ENCODE measurements at places on chromosomes 3 and 15. TPM values are rescaled to one million over a fixed set of nuclear protein-coding genes. Genes with fewer than 3 reads are reported as not detected.

GRCh38 chr3:167110901-167111300 lies 269.2 kb downstream of the ZBBX start:
- no peak for DNase-seq

GRCh38 chr3:113659101-113659541 lies 37.3 kb downstream of the USF3 start:
- no peak for DNase-seq

- DNase-seq, result peak; percentile 44
Measured at GRCh38 chr15:64163659-64164362, 989 bp upstream of the PPIB start.

DNA sequence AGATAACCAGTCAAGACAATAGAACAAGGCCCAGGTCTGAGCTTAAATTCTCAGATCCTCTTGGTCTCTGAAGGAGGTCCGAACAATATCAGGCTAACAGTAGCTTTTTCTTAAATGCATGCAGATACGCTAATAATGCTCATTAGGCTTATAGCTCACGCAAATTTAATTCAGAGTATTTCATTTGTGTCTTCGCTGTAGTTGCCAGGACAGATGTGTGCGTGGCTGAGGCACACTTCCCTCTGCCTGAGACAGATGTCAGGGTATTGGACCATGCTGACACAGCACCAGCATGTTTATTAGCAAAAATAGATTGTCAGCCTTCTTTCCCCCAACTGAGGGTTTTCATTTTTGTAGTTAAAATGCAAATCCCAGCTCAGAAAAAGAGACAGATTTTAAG lies 102.9 kb upstream of the BFSP2 start:
- DNase-seq, result no peak

- no peak for DNase-seq
Measured at GRCh38 chr15:71548401-71548807, 261.9 kb upstream of the NR2E3 start.

DNA sequence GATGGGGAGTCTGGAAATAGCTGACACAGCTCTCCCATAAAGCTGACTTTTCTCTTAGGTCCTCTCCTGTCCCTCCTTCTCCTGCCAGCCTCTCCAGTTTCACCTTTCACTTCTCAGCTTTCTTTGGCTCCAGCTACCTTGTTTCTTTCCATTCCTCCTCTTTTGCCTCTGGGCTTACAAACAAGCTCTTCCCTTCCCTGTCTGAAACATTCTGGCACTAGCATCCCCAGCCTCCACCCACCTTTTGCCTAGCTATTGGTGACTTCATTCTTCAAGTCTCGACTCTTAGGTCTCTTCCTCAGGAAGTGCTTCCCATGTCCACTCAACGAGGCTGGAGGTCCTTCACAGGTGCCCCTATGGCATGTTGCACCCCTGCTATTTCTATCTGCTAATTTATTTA lies 20.5 kb upstream of the AVEN start:
- no peak for DNase-seq

DNA sequence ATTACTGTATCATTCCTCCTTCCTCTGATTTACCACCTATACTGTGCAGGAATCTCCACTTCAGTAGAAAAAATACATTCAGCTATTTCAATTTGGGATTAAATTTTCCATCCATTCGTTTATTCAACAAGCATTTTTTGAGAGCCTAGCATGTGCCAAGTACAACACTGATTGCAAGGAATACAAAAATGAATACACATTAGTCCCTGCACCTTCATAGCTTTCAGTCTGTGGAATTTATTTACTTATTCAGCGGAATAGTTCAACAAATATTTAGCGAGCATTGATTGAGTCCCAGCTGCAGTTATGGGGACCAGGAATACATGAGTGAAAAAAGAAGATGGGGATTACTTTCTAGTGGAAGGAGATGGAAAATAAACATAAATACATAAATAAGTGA lies 606.8 kb upstream of the TBL1XR1 start:
- no peak for DNase-seq

DNA sequence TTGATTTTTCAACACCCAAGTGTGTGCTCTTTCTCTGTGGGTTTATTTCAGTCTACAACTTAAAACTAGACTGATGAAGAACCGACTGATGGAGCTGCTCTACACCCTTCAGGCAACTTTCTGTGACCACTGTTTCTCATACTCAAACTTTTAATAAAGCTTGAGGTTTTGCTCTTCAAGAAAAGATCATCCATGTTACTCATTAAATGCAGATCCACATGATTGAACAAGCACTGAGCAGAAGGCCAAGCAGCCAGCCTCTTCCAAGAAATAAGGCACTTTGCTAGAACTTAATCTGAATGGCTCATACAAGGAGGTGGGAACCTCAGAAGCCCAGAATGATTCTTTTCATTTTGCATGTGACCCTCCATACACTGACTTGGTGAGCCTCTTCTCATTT lies 8.7 kb downstream of the SLC27A2 start:
- DNase-seq, result no peak

DNA sequence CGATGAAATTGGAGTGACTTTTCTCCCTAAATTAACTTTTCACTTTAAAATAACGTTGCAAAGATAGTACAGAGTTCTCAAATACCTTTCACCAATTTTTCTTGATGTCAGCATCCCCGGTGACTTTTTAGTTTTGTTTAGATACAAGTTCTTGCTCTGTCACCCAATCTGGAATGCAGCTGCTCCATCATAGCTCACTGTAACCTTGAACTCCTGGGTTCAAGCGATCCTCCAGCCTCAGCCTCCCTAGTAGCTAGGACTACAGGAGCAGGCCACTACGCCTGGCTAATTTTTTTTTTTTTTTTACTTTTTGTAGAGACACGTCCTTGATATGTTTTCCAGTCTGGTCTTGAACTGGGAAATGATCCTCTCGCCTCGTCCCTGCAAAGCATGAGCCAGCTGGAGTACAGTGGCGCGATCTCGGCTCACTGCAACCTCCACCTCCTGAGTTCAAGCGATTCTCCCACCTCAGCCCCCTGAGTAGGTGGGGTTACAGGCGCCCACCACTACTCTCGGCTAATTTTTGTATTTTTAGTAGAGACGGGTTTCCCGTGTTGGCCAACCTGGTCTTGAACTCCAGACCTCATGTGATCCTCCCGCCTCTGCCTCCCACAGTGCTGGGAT lies 747 bp downstream of the NSUN3 start:
- DNase-seq, result no peak

DNA sequence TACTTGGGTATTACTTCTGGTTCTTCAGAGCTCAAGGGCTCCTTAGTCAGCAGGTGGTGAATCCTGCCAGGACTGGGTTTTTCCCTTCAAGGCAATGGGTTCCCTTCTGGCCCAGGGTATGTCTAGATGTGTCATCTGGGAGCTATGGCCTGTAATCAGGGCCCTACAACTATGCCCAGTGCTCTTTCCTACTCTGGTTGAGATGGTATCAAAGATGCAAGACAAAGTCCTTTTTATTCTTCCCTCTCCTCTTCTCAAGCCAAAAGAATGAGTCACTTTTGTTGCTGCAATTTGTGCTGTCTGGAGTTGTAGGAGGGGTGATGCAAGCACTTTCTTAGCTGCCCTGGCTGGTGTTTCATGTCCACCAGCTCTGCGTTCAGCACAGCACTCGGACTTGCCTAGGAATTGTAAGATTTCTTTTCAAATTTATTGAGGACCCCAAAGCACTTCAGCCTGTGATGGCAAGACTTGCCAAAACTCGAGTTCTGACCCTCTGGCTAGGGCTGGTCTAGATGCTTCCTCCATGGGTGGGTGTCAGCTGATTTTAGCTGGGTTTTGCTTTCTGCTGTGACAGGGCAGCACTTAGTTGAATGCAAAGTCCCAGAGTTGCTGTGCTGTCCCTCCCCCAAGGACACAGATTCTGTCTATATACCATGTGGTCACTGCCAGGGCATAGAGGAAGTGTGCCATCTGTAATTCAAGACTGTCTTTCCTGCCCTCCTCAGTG lies 129.2 kb upstream of the CBLB start:
- no peak for DNase-seq

GRCh38 chr15:57356636-57357035 lies 19.7 kb upstream of the CGNL1 start:
- peak; percentile 73 for DNase-seq

- DNase-seq, result no peak
Measured at GRCh38 chr15:39100106-39100660, 480.7 kb upstream of the THBS1 start.

DNA sequence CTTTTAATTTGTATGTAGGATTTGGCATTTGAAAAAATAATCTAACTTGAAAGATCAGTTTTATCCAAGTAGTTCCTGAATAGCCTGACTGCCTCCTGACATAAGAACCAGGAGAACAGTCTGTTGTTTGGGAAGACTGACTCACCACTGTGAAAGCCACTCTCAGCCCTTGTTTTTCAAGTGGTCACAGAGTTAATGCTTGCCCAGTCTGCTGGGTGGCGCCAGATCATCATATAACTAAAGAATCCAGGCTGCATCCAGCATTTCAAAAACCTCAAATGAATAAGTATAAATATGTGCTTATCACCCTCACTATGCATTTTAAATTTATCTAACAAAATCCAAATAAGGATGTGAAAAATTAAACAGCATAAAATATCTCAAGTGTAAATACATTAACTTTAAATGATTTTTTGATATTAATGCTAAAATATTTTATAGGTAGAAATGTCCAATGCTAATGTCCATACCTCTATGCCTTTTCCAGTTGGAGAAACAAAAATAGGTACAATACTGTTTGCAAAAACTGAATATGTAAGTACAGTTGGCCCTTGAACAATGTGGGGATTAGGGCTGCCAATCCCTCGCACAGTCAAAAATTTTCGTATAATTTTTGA lies 26.9 kb upstream of the ZBBX start:
- DNase-seq, result peak; percentile 10

GRCh38 chr15:77568014-77568972 lies 64.4 kb downstream of the LINGO1 start:
- no peak for DNase-seq

DNA sequence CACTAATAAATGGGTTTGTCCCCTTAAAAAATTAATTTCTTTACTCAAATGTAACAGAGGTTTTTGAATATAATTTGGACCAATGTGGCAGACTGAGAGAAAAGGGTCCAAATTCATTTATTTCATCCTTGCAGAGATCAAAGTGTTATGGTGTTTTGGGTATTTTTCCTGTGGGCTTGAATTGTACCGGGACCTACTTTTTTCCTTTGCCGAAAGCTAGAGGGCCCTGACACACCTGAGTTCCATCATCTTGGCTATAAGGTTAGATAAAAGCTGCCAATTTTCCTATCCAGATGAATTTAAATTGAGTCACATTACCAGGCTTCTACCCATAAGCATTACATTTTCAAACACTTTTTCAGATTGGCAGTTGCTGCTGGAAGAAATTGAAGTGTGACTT lies 908 bp downstream of the CCNB2 start:
- no peak for DNase-seq

GRCh38 chr15:31062911-31063310 lies 38.6 kb downstream of the TRPM1 start:
- no peak for DNase-seq

DNA sequence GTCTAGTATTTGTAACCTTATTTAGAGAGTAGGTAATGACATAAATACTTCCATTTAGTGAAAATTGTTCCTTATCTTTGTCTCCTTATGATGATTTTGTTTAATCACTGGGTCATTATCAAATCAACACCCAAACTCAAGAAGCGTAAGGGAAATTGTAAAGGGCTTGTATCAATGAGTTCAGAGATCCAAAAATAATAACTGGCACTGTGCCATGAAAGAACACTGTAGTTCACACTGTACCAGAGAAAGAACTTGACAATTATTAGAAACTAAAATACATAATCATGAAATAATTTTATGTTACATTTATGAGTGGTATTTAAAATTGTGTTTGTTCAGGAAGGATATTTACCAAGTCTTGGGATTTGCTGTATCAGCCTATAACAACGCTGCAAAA lies 895.4 kb downstream of the FHIT start:
- no peak for DNase-seq

DNA sequence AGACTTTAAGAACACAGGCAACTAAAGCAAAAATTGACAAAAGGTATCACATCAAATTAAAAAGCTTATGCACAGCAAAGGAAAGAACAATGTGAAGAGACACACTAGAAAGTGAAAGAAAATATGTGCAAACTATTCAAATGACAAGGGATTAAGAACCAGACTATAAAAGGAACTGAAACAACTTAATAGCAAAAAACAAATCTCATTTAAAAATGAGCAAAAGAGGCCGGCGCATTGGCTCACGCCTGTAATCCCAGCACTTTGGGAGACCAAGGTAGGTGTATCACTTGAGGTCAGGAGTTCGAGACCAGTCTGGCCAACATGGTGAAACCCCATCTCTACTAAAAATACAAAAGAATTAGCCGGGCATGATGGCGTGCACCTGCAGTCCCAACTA lies 14.4 kb downstream of the NGLY1 start:
- no peak for DNase-seq

DNA sequence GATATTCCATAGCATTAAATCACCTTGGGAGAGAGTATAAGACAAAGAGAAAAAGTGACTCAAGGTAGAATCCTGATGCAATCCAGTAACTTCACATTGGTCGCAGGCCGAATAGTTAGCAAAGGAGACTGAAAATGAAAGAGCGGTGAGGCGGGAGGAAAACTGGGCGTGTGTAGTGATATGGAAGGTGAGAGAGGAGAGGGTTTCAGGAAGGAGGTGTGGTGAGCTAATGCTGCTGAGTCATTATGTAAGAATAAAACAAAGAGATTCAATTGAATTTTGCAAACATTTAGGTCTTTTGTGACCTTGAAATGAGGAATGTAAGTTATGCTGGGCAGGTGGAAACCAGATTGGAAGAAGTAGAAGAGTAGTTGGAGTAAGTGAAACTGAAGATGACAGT lies 235.3 kb downstream of the C3orf38 start:
- no peak for DNase-seq

GRCh38 chr3:53166781-53167291 lies 5.8 kb downstream of the PRKCD start:
- DNase-seq, result peak; percentile 80

- peak; percentile 93 for DNase-seq
Measured at GRCh38 chr3:10015461-10015904, 10.8 kb upstream of the FANCD2 start.

DNA sequence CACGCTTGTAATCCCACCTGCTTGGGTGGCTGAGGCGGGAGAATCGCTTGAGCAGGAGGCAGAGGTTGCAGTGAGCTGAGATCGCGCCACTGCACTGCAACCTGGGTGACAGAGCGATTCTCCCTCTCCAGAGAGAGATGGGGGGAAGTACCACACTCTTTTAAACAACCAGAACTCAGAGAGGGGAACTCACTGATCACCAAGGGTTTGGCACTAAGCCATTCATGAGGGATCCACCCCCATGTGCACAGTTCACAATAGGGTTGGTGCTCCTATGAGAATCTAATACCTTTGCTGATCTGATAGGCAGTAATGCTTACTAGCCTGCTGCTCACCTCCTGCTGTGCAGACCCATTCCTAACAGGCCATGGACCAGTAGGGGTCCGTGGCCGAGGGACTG lies 51.6 kb downstream of the QTRT2 start:
- DNase-seq, result no peak

- no peak for DNase-seq
Measured at GRCh38 chr3:66396888-66397287, 103.9 kb downstream of the LRIG1 start.

Gene UBE2E2
- total RNA-seq, result 37.1 TPM

Gene PIK3CB
- total RNA-seq, result 90.0 TPM

Gene SMCO1
- not detected for total RNA-seq

Gene CCDC39
- 0.27 TPM for total RNA-seq

Gene SCN11A
- total RNA-seq, result 0.33 TPM

Gene BFSP2
- not detected for total RNA-seq

Gene CLDN18
- total RNA-seq, result not detected

Gene ARL6
- 13.9 TPM for total RNA-seq

Gene UROC1
- not detected for total RNA-seq

Gene ECE2
- total RNA-seq, result not detected

Gene GABRR3
- total RNA-seq, result not detected

Gene WDR93
- total RNA-seq, result 2.3 TPM
